ENCODE measurements at places on chromosomes 5 and 9. TPM values are rescaled to one million over a fixed set of nuclear protein-coding genes. Genes with fewer than 3 reads are reported as not detected.

- DNase-seq: peak; percentile 92
- peaks cover 13% of the 10 kb centered on the region for H3K4me1 ChIP-seq
- no peak overlapping the region for H3K27ac ChIP-seq
- no peak overlapping the region for H3K4me3 ChIP-seq
- H3K36me3 ChIP-seq: no peaks in the 10 kb centered on the region
These were observed 24.6 kb downstream of the GFPT2 start for GRCh38 chr5:180328296-180329137.

DNA sequence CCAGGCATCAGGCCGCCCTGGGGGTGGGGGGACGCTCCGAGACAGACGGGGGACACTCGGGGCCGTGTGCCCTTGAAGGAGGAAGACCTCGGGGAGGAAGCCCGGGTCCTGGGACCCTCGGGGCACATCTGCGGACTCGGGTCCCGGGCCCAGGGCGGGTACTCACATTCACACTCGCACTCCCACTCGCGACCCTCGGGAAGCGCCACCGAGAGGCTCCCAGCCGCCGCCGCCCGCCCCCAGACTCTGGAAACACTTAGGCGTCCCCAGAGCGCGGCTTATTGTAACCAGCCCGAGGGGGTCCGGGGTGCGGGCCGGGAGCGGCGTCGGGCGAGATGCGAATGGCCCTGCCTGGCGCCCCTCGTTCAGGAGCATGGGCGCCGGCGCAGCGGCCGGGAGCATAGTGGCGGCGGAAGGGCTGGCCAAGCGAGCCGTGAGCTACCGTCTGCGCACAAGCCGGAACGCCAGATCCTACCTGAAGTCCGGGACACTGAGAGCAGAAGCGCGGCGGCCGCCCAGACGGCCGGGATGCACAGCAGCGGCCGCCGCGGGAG lies 559 bp downstream of the ROR2 start:
- H3K4me3 ChIP-seq: peak overlapping the region; percentile 65
- H3K27ac ChIP-seq: peak overlapping the region; percentile 69
- no peaks in the 10 kb centered on the region for H3K36me3 ChIP-seq
- no peak for DNase-seq

DNA sequence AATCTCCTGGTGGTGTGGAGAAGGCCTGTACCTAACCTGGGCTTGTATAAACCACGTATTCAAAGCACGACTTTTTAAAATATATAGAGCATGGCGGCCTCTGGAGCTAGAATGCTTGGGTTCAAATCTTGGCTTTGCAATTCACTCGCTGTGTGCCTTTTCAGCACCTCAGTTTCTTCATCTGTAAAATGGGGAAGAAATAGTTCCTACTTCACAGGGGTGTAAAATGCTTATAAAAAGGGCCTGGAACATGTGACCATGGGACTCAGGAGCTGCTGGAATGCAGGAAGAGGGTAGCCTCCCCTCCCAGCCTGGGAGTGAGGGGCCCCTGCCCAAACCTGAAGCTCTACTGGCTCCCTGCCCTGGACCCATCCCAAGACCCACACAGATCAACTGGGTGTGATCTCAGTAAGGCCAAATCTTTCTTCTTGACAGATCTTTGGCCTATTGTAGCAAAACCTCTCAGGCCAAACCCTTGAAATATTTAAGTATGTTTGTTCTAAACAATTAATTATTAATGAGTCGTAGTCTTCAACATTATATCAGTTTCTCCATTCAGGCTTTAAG lies 269.0 kb downstream of the ZSWIM6 start:
- H3K4me1 ChIP-seq: peaks cover 20% of the 10 kb centered on the region
- no peak for DNase-seq
- no peaks in the 10 kb centered on the region for H3K36me3 ChIP-seq
- H3K27me3 ChIP-seq: no peaks in the 10 kb centered on the region
- no peak overlapping the region for H3K4me3 ChIP-seq
- no peak overlapping the region for H3K27ac ChIP-seq

The LCN15 gene
- total RNA-seq: not detected

All from suprapubic skin (tissue), 4 donors.